ENCODE measurements at places on chromosomes 3 and 15. TPM values are rescaled to one million over a fixed set of nuclear protein-coding genes. Genes with fewer than 3 reads are reported as not detected.
A peak's percentile ranks its signal among the peaks of the same experiment; 100 is the strongest.

DNA sequence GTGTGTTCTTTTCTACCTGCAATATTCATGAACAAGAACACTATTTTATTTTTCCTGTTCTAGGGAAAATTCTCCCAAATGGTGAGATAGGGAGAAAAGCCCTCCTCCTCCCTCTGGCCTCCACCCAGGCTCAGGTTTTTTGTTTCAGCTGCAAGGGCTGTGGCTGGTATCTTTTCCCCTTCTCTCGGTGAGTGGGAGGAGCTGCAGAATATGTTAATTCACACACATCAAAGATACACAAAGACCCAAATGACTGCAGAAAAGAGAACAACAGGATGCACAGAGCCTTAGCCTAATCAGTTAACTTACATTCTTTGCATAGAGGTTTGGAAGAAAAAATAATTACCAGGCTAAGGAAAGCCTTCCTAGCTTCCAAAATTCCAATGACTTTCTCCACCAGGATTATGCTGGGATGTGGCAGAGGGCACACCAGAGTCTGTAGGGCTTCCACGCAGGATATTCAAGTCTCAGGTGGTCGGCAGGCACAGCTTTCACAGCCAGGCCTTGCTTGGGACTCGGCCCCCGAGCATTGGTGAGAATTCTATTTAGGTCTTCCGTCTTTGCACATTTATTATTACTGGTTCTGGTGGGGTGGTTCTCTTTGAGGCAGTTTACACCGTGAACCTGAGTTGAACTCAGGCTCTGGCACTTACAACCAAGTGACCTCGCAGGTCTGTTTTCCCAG is 64.9 kb downstream of the ABHD5 start:
- peak; percentile 4 for DNase-seq

DNA sequence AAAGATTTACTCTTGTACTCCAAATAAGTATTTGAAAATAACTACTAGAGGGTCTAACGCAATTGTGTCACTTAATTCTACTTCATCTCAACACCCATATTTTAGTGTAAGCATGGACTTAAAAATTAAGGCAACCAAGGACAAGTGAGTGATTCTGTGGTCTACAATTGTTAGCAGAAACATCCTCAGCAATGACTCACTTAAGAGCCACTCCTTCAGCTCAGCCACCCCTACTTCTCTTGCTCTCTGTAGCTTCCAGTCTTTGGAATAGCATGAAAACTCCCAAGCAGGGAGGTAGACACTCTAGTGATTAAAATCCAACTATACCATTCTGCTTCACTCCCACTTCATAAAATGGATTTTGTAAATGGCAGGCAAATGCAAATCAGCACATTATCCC is 116.0 kb upstream of the LRRN1 start:
- no peak for DNase-seq

GRCh38 chr3:52043750-52044149 is 12.6 kb downstream of the DUSP7 start:
- no peak for DNase-seq

DNA sequence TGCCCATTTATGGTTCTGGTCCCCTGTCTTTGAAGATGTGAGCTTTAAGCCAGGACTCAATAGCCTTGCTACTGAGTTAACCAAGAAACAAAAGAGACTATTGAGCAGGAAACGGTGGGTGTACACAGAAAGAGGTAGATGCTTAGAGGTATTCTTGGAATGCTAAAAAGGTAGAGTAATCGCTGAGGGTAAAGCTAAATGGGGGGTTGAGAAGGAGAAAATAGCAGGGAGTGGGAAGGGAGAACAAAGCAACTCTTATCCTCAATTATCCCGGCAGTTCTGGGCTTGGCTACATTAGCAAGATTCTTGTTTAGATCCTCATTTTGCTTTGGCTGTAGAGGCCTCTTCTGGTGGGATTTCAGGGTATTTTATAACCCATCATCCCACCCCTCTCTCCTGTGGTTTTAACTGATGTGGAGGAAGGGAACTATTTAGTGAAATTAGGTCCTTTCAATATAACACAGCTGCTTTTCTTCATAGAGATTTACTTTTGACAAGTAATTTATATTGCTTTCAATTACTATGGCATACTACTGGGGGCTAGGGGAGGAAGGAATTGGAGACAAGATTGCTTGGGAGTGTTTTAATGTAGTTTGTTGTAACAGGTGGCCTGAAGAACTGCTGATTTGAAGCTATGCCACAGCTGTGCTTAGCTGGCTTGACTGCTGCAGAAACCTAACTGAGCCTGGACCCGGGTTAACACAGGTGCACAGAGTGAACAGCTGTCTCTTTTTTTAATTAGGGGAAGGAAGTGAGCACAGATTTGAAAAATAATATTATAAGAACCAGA is 234.3 kb upstream of the CCDC54 start:
- DNase-seq, result no peak

GRCh38 chr15:30974112-30974511 is 17.3 kb downstream of the MTMR10 start:
- no peak for DNase-seq

Gene KLHL18
- 21.0 TPM for total RNA-seq

Gene GABRB3
- 4.5 TPM for total RNA-seq

- no peak for DNase-seq
These were observed at the start of gene SPSB4 for GRCh38 chr3:141050576-141051442. Gene SPSB4, plus strand, starts transcription at chr3:141051347. Its CDS starts 14,758 bp downstream, at chr3:141066105.

Gene CRABP1
- 28.8 TPM for total RNA-seq

Gene CTXN2
- not detected for total RNA-seq

DNA sequence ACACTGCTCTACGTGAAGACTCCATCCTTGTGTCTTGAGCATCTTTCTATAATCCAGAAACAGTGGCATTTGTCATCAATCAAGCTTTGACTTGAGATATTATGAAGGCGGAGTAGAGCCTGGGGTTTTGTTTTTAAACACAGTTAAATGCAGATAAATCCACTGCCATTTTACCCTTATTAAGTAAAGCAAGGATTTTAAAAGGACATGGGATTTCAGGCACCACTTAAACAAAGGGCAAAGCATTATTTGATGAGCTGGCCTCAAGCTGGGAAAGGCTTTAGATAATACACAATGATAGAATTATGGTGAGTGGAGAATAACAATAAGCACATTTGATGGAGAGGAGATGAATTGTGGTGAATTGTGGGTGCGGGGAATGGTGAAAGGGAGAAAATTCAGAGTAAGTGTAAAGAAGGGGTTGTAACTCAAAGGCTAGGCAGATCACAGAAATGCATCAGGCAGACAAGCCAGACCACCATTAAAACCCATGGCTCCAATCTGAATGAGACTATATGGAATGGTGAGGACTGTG is 54.9 kb upstream of the GLCE start:
- no peak for DNase-seq

- DNase-seq, result no peak
These were observed 80.9 kb upstream of the ARHGEF26 start for GRCh38 chr3:154040283-154040682.

- DNase-seq, result no peak
These were observed 156.9 kb downstream of the ZNF621 start for GRCh38 chr3:40681658-40682055.
